Kidney epithelial cell (primary cell): ENCODE measurements at places on chromosomes 1 and 21.

- no peak for DNase-seq
Measured at GRCh38 chr21:35510957-35511695, 462.0 kb upstream of the RUNX1 start.

GRCh38 chr1:28290851-28291250, 31.5 kb downstream of the SESN2 start:
- DNase-seq = no peak

- no peak for DNase-seq
Measured at GRCh38 chr1:9376430-9376829, 83.7 kb downstream of the SPSB1 start.

GRCh38 chr1:182978151-182978853, 25.3 kb upstream of the SHCBP1L start:
- no peak for DNase-seq

DNA sequence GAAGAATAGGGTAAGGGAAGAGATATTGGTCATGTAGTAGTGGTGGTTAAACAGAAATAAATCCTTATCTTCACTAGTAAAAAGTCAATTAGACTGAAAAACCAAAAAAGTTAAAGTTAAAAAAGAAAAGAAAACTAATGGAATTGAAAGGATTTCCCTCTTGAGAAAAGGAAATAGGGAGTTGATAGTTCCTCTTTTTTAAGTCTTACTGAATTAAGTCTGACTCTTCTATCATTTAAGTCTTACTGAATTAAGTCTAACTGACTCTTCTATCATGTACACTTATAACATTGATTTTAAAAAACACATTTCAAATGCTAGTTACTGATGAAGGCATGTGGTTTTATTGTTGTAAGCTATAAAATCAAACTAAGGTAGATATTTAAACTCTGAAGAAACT, 49.5 kb upstream of the TENT5C start:
- no peak for DNase-seq

DNA sequence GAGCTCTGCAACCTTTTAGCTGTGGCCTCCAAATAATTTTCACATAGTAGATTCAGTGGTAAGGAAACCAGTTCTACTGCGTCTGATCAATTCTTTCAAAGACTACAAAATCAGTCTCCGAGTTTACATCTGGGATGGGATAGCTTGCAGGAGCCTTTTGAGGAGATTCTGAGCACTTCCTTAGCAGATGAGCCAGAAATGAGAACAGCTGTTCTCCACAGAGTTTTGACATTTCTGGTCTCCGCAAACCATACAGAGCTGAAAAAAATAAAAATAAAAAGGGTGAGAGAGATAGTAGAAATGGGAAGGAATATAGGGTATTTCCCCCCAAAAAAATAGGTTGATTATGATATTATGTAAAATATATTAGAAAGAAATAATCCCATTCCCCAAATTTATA, 119.3 kb downstream of the LYPLAL1 start:
- no peak for DNase-seq

GRCh38 chr1:97384294-97384968, 536.4 kb downstream of the DPYD start:
- no peak for DNase-seq

DNA sequence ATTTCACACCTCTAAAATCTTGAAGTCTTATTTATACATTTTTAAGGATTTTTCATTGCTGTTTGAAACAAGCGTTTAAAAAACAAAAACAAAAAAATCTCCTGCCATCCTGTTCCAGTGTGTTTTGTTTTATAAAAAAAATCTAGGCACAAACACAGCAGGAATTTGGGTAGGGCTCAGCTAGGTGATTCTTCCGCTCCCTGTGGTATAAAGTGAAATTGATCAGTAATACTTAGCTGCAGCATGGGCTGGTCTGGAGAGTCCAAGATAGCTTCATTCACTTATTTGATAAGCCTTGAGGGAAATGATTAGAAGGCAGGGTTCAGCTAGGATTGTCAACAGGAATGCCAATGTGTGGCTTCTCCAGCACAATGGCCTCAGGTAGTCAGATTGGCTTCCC, 25.7 kb downstream of the ATF3 start:
- DNase-seq = no peak
